ENCODE measurements at places on chromosomes 2 and 18.

GRCh38 chr18:39749154-39749553 lies 2183.6 kb upstream of the CELF4 start:
- no peak for DNase-seq

DNA sequence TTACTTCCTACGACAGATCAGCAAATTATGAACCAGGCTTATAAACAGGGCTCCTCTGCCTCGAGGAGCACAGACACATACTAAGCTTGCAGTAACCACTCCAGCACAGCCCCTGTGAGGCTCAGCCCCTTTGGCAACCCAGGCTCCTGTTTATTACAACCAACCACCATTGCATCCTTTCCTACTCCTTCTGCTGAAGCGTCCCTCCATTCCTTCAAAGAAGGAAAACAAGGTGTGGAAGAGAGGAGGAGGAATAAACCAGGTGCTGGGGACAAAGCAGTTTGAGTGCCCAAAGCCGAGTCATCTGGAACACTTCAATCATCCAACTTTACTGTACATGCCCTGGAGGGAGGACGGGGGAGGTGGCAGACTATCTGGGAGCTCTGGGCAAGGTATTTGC lies 87.2 kb upstream of the MGAT4A start:
- no peak for DNase-seq

DNA sequence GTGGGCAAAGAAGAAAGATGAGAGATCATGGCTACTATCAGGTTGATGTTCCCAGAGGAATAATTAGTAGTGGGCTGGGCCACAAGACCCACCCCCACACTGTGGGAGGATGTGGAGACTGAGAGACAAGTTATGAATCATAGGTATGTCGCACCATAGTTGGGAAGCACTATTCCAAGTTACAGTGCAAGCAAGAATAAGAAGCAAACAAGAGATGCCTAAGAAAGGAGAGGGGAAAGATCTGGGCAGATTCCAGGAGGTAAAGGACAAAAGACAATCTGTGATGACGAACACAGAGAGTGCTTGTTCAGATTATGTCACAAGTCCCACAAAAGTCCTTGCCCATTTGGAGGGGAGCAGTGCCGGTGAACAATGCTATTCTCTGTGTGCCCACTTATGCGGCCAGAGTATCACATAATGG lies 56.6 kb downstream of the FAM228A start:
- DNase-seq: no peak

GRCh38 chr2:68605939-68606338 lies 37.4 kb upstream of the PROKR1 start:
- DNase-seq: no peak

GRCh38 chr2:147091448-147091847 lies 753.4 kb upstream of the ACVR2A start:
- no peak for DNase-seq

DNA sequence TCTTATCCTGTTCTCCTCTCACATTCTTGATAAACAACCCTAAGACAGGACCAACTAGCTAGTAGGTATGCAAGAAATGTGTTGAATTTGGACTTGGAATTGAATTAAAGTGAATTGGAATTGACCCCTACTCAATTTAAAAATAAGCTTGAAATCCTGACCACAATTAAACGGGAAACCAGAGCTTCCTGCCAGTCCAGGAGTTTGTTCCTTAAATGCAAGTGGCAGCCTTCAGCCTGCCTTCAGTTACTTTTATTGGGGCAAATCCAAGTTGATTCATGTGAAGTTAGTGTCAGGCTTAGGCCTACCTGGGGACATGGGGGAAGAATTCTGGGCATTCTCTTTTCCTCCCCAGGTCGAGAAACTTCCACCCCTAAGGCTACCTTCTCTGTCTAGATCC lies 457.6 kb downstream of the BCL11A start:
- DNase-seq: no peak

DNA sequence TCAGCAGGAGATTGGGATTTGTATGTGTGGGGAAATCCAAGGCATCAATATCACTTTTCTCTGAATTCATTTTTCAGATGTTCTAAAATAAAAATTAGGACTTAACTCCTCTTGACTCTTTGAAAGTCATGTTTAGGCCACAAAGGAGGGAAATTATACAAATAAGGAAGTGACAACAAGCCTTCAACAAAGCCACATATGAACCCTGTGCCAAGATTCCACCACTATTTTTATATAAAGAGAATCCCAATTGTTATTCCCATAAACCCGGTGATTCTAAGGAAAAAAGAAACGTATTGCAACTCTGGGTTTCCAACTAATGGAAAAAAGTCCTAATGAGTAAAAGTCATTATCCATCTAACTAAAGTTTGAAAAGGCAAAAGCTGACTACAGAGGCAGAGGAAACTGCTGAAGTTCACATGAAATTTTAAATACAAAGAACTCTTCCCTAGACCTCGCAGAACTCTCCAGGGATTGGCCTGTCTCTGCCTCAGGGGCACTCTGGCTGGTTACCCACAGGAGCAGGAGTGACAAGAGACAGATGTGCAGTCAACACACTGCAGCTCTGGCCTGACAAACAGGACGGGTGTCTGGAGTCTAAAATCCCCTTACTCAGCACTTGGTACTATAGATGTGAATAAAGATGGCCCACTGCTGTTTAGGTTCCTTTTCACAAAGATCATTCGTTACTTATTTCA lies 11.5 kb downstream of the NPC1 start:
- no peak for DNase-seq

DNA sequence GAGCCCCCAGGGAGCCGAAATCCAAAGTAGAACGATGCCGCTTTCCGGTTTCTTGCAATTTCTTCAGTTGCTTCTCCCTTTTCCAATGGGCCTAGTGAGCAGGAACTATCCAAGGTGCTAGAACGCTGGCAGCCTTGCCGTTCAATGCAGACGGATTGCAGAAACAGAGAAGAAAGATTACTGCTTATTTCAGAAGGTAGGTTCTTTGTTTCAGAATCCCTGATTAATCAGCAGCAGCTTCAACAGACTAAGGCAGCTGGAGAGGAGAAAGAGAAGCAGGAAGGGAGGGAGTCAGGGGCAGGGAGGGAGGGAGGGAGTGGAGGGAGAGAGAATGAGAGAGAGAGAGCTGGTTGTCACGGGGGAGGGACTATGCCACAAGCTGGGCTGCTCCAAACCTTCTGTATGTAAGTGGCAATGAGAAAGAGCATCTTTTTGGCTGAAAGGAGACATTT lies 576 bp downstream of the NYAP2 start:
- peak; percentile 7 for DNase-seq

- DNase-seq: no peak
Observed at GRCh38 chr2:148867079-148867769, 7.8 kb upstream of the KIF5C start.

- no peak for DNase-seq
Observed at GRCh38 chr2:220162320-220162719, 534.9 kb downstream of the SLC4A3 start.

GRCh38 chr18:80157708-80158343 lies 48.8 kb downstream of the ADNP2 start:
- peak; percentile 76 for DNase-seq
